ENCODE measurements at places on chromosomes 1 and 21.

DNA sequence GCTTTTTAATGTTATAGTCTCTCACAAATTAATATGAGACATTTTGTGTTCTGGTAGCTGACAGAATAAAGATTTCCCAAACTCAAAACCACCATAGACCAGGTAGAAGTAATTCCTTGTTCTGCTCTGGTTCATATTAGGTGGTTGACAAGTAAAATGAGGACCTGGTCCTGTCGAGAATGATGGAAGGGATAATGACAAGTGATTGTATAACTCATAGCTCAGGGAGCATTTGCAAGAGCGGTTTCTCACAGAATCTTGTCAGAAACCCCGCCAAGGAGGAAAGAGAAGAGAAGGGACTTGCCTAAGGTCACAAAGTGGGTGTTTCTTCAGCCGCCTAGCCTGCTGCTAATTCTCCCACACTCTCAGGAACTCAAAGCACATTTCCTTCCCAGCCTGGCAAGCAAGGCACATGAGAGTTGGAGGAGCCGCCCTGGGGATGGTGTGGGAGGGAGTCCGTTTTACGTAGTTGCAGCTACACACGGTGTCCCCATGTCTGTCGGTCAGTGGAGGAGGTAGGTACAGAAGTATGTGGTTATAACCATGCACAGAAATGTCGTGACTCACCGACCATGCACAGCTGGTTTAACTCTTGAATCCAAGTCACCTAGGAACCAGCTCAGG, 46.5 kb downstream of the SAMD13 start:
- DNase-seq, result no peak

GRCh38 chr1:218376722-218377121, 31.6 kb downstream of the TGFB2 start:
- no peak for DNase-seq

- DNase-seq, result no peak
These were observed 40.0 kb upstream of the PTPRC start for GRCh38 chr1:198598796-198599321.

GRCh38 chr1:167520711-167521206, 2.4 kb upstream of the CD247 start:
- DNase-seq, result no peak

DNA sequence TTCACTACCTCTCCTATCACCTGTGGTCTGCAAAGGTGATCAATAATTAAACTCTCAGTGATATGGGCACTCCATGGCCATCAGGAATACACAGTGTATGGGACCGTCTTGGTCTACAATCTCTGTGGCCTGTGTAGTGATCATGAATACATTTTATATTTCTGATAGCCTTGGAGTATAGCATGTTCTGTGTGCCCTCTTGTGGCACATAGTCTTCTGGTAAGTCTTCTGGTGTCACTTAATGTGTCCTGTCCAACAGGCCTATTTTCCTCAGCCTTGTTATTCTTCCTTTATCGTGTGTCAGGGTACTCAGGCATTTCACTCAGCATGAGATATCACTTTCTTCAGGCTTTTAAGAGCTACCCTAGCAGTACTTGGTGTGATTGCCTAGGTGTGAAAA, 393.6 kb downstream of the AGBL4 start:
- no peak for DNase-seq

DNA sequence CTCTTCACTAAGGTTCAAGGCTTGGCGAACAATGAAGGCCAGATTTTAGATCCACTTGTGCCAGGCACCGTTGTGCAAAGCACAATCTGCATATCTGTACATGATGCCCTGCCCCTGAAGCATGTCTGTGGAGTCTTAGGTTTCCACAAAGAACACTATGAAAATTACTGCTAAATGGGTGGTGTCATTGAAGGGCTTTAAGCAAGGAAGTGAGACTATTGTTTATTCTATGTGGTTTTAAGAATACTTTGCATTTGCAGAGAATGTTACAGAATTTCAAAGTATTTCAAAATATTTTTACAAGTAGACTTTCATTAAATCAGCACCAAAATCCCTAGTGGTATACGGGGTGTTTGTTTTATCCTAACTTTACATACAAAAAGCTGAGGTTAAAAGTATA, 8.8 kb downstream of the TSEN15 start:
- no peak for DNase-seq

DNA sequence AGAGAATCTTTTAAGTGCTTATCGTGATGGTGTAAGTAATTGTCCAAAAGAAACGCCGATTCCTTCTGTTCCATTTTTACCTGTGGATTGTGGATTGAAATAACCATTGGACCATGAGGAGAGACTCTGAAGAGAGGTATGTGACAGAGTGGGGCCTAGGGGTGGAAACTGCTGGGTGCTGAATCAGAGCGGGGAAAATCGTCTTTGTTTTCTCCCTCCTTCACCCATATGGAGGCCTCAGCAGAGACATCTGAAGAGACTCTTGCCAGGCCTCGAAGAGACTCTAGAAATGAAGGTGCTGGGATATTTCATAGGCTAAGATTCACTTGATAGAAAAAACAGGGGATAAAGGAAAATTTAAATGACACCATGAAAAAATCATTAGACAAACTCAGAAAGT, 1327.0 kb downstream of the BRINP3 start:
- DNase-seq, result no peak

DNA sequence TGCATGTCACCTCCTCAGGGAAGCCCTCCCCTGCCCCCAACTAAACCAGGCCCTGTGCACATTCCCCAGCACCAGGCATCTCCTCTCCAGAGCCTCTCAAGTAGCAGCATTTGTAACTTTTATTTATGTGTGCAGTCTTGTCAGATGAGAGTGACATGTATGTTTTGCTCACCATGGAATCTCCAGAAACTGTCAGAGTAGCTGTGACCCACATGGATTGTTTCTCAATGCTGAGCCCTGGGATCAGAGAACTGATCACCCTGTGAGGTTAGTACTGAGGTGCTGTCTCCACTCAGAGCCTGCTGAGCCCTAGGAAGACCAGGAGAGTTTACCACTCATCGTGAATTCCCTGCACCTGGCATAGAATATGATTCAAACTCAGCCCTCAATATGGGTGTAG, 190.9 kb upstream of the EDN2 start:
- no peak for DNase-seq

DNA sequence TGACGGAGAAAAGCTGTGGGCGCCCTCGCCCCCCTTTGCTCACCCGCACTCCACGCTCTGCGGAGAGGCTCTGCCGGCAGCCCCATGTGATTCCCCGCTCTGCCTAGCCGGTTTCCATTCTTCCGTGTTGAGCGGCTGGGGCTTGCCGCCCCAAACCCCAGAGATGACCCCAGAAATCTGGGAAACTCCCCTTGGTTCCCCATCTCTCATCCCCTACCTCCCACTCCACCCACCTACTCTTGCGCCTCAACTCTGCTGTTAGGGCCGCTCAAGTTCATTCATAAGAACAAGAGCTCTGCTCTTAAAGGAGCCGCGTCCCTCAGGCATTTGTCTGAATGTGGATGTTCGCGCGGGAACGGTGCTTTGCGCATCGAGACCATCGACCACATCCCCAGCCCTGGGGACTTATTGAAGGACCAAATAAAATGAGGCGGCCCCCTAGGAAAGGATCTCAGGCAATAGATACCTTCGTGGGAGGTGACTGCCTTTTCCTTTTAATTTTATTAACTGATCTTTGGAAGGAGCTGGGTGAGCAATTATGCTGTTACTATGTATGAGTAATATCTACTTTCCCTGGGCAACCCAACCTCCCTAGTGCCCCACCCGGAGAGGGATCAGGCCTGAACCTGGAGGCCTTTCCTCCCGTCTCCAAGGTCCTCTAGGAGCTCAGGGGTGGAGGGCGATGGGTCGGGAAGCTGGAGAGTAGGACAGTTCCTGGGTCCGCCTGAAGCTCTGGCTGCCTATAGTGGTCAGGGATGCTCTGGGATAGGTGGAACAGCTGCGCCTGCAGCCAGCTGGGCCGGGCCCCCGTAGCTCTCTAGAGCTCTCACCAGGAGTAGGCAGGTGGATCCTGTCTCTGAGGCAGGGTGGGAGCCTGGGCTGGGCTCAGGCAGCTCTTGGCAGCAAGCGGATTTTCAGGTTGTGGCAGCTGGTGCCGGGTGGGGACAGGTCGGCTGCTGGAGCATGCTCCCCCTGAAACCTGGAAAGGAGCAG, 898 bp downstream of the MFSD2A start:
- DNase-seq, result no peak

- DNase-seq, result no peak
These were observed 8.2 kb upstream of the CBR3 start for GRCh38 chr21:36126621-36127110.

- no peak for DNase-seq
These were observed 370.5 kb upstream of the VAMP3 start for GRCh38 chr1:7400566-7400965.

GRCh38 chr1:184497959-184498723, 111.3 kb downstream of the C1orf21 start:
- DNase-seq, result no peak

GRCh38 chr21:42036313-42036712, 26.2 kb upstream of the ZBTB21 start:
- DNase-seq, result no peak

- DNase-seq, result no peak
These were observed 56.6 kb downstream of the LTN1 start for GRCh38 chr21:28936036-28936435.

DNA sequence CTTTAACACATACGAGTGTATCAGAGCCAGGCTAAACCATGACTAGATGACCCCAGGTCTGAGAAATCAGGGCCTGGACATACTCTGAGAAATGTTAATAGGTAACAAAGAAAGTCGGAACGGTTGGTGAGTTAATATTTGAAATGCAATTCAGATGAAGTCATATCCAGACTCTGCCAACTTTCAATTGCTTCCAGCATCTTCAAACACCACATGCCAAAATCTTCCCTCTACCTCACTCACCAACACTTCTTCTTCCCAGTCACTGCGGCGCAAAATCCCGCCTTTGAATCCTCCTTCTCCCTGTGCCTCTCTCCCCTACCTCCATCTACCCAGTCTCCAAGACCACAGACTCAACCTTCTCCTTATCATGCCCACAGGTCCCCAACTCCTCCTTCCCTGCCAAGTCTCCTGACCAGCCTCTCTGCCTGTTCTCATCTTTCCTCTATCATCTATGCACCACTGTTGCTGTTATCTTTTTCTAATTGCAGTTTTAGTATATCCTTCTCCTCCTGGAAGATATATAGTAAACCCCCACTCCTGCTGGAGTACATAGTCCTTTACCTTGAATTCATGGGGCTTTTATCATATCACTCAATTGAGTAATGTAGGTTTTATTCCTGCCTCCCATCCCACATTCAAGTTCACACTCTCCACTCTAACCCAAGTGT, 41.3 kb downstream of the ZBTB18 start:
- DNase-seq, result no peak

Measured in stimulated activated CD8-positive, alpha-beta memory T cell treated with anti-CD3 and anti-CD28 coated beads, Interleukin-4, amount 100 ng/mL, for 1 hour (primary cell).